ENCODE measurements at places on chromosomes 5 and 9.
A peak's percentile ranks its signal among the peaks of the same experiment; 100 is the strongest.

GRCh38 chr9:124022201-124023121, 10.9 kb downstream of the LHX2 start:
- DNase-seq: peak; percentile 20

- DNase-seq: no peak
Observed at GRCh38 chr5:132677191-132677590, 3.4 kb downstream of the IL4 start.

DNA sequence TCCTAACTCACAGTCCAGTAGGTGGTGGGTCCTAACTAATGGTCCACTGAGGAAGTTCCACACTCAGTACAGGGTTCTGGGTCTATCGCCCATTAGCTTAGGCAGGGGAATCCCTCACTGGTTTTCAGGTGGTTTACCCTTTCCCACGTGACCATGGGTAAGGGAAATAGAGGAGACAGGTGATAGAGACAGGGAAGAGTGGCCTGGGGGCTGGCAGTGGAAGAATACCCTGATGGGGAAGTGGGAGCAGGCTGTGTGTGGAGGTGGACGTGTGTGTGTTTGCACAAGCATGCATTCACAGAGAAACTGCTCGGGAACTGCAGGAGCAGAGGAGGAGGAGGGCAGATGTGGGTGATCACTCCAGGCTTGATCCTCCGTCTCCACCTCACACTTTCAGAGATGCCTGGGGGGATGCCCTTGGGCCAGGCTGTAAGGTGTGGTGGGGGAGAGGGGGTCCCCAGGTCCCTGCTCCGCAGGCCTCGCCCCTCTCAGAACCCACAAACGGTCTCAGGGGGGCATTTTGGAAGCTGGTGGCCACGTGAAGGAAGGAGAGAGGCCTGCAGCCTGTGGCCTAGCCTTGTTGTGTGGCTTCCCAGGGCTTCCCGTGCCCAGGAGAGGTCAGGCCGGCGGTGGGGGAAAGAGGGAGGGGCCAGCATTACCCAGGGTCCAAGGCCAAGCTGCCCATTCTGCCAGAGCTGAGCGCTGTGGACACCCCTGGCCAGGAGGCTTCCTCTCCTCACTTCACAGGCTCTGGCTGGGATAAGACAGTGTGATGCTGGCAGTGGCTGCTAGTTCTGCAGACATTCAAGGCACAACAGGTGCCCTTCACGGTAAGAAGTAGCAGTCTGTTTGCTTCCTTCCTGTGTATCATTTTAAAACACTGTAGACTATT, 80.0 kb downstream of the OTULIN start:
- DNase-seq: no peak

GRCh38 chr9:123129423-123129822, 96.0 kb downstream of the GPR21 start:
- DNase-seq: no peak

GRCh38 chr5:138967791-138968448, 92.8 kb upstream of the LRRTM2 start:
- DNase-seq: no peak

DNA sequence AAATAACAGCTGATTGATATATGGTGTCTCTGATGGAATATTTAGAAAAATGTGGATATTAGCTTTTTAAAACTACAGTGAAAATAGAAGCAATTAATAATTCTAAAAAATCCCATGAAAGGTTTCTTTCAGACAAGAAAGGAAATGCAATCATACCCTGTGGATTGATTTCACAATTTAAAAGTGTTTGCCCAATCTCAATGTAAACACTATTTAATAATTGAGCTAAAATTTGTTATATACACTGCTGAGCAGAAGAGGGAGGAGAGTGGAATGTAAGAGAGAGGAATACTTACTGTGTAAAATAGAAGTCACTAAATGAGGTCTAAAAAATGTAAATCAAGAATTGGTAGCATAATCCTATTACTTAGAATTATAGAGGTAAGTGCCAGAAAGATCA, 76.9 kb downstream of the FEM1C start:
- no peak for DNase-seq

DNA sequence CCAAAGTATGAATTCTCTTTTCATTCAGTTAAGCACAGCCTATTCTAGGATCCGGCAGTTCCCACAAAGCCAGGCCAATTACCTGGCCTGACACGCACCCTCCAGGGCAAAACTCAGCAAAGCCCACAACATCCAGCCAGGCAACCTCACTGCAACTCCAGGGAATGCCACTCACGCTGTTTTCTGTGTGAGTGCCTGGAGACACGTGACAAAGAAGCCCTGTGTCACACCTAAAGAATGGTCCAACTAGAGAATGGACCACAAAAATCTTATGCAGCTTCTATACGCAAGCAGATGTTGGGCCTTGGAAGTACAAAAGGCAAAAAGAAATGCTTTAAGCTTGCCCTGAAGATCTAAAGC, 20.2 kb downstream of the RETREG1 start:
- DNase-seq: no peak

DNA sequence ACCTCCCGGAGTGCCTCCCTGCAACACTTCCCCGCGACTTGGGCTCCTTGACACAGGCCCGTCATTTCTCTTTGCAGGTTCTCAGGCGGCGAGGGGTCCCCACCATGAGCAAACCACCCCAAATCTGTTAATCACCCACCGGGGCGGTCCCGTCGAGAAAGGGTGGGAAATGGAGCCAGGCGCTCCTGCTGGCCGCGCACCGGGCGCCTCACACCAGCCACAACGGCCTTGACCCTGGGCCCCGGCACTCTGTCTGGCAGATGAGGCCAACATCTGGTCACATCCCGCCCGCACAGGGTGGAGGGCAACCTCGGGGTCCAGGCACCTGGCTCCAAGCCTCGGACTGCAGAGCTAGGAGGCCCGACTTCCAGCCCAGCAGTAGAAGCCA, 776 bp upstream of the TERT start:
- DNase-seq: no peak

- DNase-seq: no peak
Observed at GRCh38 chr5:138528744-138529469, 14.1 kb downstream of the ETF1 start.

DNA sequence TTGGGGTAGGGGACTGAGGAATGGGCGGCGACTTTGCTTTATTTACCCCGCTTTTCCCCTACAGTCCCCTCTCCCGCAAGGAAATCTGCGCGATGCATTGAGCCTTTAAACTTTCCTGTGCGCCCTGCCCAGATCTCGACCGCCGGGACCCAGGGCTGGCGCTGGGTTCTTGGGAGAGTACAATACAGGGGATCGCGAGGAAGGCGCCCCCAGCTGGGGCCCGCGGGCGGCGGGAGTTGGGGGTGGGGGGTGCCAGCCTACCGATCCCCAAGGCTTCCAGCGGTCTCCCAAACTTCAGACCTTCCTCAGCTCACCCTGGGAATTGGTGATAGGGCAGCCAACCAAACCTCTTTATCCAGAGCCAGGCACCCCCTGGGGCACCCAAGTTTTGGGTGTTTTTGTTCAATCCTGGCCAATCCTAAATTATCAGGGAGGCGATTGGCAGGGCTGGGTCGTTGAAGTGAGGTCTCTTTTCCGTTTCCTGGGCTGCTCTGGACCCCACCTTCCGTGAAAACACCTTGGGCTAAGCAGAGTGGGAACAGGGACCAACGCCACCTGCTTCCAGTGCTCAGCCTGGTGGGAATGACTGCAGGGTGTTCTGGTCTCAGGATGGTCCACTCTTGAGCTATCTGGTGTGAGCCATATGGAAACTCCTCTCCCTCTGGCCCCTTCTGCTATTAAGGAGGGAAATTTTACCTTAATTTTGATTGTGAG, 51.4 kb upstream of the DAB2IP start:
- DNase-seq: no peak

DNA sequence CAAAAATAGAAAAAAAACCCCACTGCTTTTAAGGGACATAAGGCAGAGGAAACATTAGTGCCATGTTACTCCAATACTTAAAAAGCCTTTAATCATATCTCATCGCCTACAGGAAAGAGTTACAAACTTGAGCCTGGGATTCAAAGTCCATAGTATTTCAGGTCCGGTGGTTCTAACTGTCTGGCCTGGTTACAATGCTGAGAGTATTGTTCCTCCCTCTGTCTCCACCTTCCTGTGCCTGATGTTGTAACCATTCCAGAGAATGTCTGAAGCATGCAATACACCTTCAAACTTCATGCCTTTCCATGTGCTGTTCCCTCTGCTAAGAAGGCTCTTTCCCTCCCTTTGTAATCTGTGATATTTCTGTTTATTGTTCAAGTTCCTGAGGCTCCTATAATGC, 41.6 kb upstream of the SLC36A2 start:
- no peak for DNase-seq

DNA sequence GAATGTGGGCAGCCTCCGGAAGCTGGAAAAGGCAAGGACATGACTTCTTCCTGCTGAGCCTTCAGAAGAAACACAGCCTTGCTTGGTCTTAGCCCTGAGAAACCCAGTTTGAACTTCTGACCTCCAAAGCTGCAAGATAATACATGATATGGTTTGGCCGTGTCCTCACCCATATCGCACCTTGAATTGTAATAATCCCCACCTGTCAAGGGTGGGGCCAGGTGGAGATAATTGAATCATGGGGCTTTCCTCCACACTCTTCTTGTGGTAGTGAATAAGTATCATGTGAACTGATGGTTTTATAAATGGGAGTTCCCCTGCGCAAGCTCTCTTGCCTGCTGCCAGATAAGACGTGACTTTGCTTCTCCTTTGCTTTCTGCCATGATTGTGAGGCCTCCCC, 310.9 kb downstream of the PSAT1 start:
- DNase-seq: no peak

DNA sequence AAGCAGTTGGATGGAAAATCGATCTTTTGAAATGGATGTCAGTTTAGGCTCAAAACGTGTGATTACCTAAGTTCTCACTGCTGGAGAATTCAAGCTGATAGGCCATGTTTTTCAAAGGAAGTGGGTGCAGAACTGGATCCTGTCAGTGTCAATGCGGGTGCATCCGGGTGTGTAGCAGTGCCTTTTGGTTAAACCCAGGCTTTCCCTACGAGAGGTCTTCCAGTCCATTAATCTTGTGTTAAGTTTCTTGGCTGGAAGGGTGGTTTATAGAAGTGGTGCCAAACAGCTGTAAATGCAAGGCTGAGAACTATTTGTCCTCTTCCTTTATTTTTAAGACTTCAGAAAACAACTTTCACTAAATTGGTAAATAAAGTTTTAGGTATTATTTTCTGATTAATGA, 71.9 kb downstream of the DAPK1 start:
- no peak for DNase-seq

- DNase-seq: no peak
Observed at GRCh38 chr9:93575796-93576257, 557 bp upstream of the PHF2 start.

All from spinal cord (tissue), 10 donors.